ENCODE measurements at places on chromosomes 7 and 10.

GRCh38 chr10:16155834-16156233 is 281.0 kb upstream of the PTER start:
- DNase-seq = no peak

- DNase-seq = no peak
Measured at GRCh38 chr7:151451156-151451555, 11.2 kb upstream of the CRYGN start.

DNA sequence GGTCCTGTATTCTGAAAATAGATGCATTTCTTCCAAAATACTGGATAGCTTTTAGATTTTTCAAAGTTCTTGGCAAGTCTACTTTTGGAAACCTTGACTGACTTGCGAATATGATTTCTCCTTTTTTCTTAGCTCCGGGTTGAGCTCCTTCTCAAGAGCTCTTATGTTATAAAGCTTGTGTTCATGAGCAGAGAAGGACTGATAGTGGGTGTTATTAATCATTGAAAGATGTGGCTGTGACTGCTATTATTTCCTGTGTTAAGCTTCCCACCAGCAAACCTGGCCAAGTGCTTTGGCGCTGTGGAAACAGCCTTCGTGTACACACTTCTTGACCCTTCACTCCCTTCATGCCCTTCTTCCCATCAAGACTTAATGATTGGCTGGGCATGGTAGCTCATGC is 98.2 kb downstream of the KIAA1217 start:
- DNase-seq = no peak

- no peak for DNase-seq
Measured at GRCh38 chr7:117122536-117122935, 169.2 kb downstream of the ST7 start.

DNA sequence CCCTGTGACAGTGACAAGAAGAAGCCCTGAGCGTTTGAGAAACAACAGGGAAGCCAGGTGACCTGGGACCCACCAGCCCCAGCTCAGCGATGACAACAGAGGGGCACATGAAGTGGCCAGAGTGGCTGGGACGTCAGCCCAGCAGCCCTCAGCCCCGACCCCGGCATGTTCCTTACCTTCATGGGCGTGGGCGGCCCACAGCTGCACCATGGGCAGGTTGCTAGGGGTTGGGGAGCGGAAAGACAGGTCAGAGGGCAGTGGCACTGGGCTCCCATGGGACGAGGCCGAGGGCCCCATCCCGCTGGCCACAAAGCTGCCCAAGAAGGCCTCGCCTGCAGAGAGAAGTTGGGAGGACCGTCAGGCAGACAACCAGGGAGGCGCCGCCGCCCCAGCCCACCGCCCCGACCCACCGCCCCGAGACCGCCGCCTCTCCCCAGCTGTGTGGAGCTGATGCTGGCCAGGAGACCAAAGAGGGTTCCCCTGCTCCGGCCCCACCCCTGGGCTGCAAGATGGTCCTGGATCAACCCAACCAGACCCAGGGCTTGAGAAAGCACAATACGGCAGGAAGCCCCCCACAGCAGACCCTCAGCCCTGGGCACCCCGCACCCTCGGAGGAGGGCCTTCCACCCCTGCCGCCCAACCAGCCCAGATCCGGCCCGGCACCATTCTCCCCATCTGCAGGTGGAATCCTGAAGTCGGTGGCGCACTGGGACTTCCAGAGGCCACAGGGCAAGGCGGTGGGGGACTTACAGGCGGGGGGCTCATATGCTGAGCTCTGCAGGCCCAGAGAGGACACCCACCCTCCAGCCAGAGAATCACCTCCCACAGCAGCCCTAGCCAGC is 29.1 kb downstream of the TNRC18 start:
- no peak for DNase-seq

DNA sequence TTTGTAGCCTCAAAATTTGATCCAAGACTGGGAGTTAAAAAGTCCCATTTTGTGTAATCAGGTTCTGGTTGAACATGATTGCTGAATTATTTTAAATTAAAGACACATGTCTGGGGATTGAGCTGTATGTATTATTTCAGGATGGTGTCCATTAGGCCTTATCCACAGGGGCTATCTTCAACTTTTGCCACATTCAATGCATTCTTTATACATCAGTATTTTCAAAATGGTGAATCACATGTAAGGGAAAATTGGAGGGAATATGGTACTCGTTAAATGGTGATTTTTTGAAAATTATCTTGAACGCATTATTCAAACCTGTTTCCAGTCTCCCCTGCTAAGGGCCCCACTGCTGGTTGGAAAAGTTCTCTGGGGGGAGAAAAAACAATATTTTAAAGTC is 367.7 kb upstream of the NPVF start:
- no peak for DNase-seq

DNA sequence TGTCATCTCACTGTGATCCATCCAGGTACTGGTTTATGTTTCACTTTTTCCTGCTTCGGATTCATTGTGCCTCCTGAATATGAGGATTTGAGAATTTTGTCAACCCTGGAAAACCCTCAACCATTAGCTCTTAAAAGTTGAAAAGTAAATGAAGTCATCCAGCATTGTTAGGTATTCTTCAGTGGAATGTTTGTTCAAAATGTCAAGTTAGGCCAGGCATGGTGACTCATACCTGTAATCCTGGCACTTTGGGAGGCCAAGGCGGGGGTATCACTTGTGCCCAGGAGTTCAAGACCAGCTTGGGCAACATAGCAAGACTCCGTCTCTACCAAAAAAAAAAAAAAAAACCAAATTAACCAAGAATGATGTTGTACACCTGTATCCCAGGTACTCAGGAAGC is 222.1 kb downstream of the NSUN6 start:
- no peak for DNase-seq

GRCh38 chr7:135160858-135161653 is 9.5 kb downstream of the CYREN start:
- no peak for DNase-seq

DNA sequence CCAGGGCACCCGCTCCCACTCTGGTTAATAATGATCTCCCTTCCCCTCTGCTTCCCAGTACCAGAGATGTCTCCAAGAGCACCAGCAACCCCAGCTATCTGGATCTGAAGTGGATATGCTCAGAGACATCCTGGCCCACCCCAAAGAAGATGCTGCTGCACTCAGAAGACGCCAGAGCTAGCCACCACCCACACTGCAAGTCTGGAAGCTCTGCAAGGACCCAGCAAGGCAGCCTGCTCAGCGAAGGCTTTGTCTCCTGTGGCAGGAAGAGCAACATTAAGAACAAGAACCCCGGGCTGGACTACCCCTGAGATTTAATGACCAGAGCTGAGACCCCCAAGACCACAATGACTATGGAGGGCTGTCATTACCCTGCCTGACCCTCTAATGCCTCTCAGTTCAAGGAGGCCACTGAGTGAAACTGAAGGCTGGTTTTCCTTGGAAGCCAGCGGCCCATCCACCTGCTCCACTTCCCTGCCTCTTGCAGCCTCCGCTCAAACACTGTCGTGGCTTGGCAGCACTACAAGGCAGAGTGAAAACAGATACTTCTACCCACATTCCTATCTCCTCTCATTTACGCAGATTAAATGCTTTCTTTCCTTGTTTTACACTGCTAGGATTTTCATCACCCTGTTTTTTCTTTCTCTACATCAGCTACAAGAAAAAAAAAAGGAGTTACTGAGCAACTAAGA is 202.2 kb downstream of the SNX10 start:
- no peak for DNase-seq

DNA sequence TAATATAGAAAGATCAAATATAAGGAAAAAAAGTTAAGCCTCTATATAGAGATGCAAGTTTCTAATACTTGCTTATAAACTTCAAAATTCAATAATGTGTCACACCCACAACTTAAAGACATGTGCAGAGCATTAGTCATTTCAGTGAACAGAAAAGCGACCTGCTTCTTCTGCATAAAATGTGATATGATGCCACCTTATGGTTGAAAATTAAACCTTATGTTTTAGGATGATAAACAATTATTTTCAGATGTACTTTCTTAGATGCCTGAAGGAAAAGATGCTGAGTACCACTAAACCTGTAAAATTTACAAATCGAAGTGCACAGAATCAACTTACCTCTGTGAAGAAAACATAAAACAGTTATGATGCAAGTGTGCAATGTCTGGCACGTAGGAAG is 96.0 kb downstream of the MTERF1 start:
- DNase-seq = no peak

DNA sequence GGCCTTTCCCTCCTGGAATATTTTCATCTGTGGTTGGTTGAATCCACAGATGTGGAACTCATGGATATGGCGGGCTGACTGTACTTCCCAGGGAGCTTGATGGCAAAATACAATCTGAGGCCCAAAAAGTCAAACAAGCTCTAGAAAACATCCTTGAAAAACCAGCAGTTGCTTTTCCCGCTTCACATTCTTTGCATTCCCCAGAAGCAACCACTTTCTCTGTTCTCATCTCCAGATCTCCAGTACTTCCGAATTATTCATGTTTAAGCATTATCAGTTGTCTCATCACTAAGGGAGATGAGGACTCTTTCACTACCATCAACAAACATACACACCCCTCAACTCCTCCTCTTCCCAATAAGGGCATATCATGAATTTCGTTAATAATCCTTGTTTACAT is 55.3 kb downstream of the KIF5B start:
- DNase-seq = no peak

DNA sequence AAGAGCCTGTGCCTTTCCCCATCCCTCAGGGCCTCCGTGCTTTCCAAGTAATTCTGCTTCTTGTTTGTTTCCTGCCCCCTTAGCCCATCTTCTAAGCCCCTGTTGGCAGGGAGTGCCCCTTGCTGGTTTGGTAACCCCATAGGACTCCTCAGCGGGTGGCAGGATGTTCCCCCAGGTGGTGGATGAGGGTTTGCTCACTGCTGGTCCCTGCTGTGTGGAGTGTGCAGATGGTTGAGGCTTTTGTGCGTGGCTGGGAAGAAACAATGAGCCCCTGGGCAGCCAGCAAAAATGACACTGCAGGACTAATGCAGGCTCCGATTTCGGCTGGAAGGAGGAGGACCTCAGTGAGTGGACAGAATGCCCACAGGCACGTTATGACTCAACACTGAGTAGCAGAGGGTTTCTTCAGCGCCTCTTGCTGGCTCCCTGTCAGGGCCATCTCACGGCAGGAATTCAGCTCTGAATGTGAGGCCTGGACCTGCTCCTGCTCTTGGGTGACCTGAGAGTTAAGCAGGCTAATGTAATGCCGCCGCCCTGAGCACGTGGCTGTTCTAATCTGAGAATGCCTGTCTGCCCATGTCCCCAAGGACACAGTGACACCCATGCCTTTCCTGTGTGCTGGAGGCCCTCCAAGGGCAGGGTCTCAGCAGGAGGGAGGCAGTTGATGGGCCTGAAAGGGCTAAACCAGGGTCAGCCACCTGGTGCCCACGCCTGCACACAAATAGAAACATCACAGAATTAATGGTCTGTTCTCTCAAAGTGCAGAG is 16.6 kb downstream of the BAG3 start:
- no peak for DNase-seq

DNA sequence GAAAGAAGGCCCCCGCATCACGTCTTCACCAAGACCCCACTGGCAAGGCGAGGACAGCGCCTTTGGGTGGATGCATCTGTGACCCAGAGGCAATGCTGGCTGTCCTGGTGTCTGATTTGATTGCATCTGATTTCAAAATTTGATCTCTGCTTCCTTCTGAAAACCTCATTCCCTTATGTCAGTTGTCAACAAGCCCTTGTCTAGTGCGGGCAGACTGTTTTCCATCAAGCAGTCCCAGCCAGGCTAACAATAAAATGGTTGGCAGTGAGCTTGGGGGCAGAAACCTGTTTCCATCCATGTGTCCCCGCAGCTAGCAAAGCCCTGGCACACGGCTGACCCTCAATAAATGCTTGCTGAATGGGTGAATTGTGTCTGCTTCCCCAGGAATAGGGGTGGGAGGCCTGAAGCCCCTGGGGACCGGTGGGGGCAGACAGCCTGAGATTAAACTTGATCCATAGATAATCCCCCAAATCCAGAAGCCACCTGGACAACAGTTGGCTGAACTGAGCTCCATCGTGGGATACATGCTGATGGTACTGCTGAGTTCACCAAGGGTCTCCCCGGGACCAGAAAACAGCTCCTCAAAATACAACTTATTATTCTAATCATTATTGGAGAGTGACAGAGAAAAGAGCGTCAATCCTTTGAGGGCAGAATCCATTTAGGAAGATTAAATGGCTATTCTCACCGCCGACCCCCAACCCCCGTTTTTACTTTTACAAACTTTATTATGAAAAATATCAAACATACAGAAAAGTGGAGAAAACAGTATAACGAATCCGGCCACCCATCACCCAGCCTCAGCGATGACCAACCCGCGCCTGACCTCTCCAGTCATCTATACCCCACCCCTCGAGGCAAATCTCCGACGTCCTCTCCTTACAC is 912 bp upstream of the DUSP5 start:
- DNase-seq = no peak

GRCh38 chr7:70598976-70599375 is 533.0 kb upstream of the GALNT17 start:
- no peak for DNase-seq

- DNase-seq = no peak
Measured at GRCh38 chr10:51010977-51011376, 63.3 kb upstream of the PRKG1 start.

GRCh38 chr10:63627396-63627795 is 106.2 kb downstream of the REEP3 start:
- DNase-seq = no peak

DNA sequence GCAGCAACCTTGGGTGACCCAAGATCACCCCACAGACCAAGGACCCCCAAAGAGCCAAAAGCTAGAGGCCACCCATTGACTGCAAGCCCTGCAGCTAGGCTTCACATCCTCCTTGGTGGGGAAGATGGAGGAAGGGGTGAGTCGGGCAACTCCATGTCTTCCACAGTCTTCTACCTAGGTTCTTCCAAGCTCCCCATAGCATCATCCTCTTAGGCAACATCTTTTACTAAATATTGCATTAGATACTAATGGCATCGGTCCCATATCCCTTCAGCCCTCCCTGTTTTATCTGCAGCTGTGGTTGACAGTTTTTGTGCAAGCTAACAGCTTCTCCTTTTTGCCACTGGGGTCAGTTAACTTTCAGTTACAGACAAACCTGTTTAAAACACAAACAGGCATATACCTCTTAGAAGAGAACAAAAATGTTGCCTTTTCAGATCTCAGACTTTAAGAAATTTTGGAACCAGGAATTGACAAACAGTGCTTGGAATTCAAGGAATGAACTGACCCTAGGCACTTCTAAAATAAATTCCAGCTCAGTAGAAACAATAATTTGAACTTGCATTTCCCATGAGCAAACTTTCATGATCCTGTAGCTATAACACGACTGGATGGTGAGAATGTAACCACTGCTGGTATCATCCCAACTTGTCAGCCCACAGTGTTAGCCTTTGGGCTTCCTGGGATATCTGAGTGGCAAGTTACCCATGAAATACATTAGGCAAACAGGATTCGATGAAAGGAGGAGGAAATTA is 33.9 kb upstream of the MSMB start:
- no peak for DNase-seq

DNA sequence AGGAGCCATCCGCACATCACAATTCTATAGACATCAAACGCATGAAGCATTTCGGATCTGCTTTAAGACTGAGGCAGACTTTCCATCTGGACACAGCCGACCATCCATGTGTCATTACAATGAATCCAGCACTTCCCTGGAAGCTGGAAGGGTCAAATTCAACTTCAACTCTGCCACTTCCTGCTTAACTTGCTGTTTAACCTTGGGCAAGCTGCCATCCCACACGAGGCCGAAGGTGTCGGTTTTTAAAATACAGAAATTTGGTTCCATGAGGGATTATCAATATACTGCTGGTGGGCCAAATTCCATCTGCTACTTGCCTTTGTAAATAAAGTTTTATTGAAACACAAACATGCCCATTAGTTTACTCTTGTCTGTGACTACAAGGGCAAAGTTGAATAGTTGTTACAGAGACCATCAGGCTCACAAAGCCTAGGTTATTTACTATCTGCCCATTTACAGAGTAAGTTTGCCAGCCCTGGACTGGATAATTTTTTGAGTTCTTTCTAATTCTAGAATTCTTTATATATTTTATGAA is 134.6 kb downstream of the FAM204A start:
- no peak for DNase-seq
